ENCODE measurements at places on chromosomes 16 and 17.

GRCh38 chr17:80698297-80698696 lies 153.7 kb downstream of the RPTOR start:
- DNase-seq = no peak

- DNase-seq = no peak
Observed at GRCh38 chr17:68320943-68321555, 29.8 kb downstream of the ARSG start.

- DNase-seq = no peak
Observed at GRCh38 chr17:65626451-65626850, 65.0 kb upstream of the AXIN2 start.

GRCh38 chr17:521561-522325 lies 169.1 kb upstream of the RPH3AL start:
- no peak for DNase-seq

DNA sequence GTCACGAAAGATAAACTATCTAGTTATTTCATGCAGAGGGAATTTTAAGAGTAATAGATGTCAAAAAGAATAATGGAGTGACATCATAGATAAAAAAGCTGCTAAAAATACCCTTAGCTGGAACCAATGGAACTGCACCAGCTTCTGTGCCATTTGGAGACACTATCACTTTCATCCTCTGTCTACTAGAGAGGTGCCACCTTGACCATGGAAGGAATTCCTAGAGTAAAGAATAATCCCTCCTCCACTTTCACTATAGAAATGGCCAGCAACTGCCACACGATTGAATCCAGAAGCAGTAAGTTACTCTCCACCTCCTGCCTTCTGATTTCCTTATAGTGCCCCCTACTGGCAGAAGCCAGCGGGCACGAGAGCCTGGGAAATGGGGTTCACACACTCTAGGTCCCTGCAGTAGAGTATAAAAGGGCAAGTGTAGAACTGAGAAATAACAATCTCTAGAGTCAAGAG lies 2.8 kb upstream of the ALDH3A2 start:
- DNase-seq = no peak

- DNase-seq = no peak
Observed at GRCh38 chr17:6286233-6286632, 148.7 kb downstream of the AIPL1 start.

- no peak for DNase-seq
Observed at GRCh38 chr17:38543403-38544174, 62.2 kb downstream of the SRCIN1 start.

- no peak for DNase-seq
Observed at GRCh38 chr17:40075201-40075941, 12.6 kb downstream of the THRA start.

- DNase-seq = no peak
Observed at GRCh38 chr17:72394531-72394930, 273.7 kb downstream of the SOX9 start.

All from stimulated activated CD4-positive, alpha-beta T cell treated with anti-CD3 and anti-CD28 coated beads, TNF-alpha, amount 100 ng/mL, for 1 hour (primary cell).